Activated T-helper 2 cell treated with anti-CD3 and anti-CD28 coated beads, Interferon-gamma antibody, Interleukin-2, Interleukin-4, amounts not matched to agents 10 μg/mL and 5 μg/mL and 100 μg/mL, durations not matched to agents 14 hours and 24 hours and 36 hours (primary cell): ENCODE measurements at places on chromosomes 12 and 14. TPM values are rescaled to one million over a fixed set of nuclear protein-coding genes. Genes with fewer than 3 reads are reported as not detected.

Gene TPPP2
- total RNA-seq = not detected in 2 replicates

Gene C12orf56
- total RNA-seq = 0.30 TPM in 1 of 2 replicates, not detected in the other

Gene DAO
- total RNA-seq = not detected in 2 replicates

Gene SERPINA3
- not detected in 2 replicates for total RNA-seq

Gene SMIM41
- total RNA-seq = 0.14 and 0.16 TPM in 2 replicates

Gene SERPINA9
- total RNA-seq = not detected in 2 replicates

Gene FAM222A
- total RNA-seq = 1.4 and 1.6 TPM in 2 replicates
